Activated CD8-positive, alpha-beta T cell treated with anti-CD3 and anti-CD28 coated beads for 36 hours (primary cell): ENCODE measurements at places on chromosomes 11 and 22. TPM values are rescaled to one million over a fixed set of nuclear protein-coding genes. Genes with fewer than 3 reads are reported as not detected.

DNA sequence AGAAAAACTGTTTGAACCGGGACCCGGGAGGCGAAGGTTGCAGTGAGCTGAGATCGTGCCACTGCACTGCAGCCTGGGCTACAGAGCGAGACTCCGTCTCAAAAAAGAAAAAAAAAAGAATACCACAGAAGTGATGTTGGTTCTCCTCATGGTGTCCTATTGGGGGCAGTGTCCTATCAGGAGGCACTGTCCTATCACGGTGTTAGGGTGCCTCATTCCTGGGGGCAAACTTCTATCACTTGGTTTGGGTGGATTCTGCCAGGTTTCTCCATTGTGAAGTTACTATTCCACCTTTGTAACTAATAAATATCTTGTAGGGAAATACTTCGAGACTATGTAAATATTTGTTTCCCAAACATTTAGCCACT is 19.6 kb downstream of the PRR14L start:
- no peaks in the 10 kb centered on the region for H3K27me3 ChIP-seq
- H3K27ac ChIP-seq: no peak overlapping the region
- H3K4me1 ChIP-seq: peaks cover 25% of the 10 kb centered on the region
- H3K4me3 ChIP-seq: no peak overlapping the region

DNA sequence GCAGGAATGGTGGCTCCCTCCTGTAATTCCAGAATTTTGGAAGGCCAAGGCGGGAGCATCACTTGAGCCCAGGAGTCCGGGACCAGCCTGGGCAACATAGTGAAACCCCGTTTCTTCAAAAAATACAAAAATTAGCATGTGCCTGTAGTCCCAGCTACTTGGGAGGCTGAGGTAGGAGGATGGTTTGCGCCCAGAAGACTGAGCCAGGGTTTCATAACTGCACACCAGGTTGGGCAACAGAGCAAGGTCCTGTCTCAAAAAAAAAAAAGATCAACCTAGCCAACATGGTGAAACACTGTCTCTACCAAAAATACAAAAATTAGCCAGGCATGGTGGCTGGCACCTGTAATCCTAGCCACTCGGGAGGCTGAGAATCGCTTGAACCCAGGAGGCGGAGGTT is 6.4 kb downstream of the A4GALT start:
- H3K36me3 ChIP-seq: no peaks in the 10 kb centered on the region
- H3K27ac ChIP-seq: no peak overlapping the region
- no peak for DNase-seq
- peaks cover 3% of the 10 kb centered on the region for H3K4me1 ChIP-seq
- no peak overlapping the region for H3K4me3 ChIP-seq

DNA sequence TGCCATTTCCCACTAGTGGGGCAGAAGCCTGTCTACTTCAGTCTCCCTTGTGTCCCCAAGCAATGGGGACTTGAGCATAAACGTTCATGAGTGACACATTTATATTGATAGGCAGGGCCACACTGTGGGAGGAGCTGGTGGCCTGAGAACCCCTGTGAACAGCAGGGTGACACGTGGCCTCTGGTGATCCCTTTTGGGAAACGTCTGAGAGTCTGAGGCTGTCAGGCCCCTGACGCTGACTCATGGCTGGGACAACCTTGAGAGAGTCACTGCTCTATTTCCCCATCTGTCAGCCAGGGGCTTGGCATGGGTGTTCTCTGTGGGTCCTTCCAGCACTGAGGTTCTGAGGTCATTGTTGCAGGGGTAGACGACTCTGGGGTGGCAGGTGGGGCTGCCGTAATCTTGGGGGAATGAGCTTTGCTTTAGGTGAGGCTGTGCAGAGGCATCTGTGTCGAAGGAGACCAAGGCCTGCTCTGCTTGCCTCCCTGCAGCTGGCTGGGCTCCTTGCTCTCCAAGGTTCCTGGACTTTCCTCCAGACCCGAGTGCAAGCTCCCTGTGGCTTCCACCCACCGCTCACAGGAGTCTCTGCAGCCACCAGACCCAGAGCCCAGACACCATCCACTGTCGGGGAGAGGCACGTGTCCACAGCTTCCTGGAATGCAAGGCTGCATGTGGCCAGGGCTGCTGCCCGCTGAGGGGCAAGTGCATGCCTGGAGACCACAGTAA is 54.7 kb downstream of the SMIM38 start:
- no peak overlapping the region for H3K4me3 ChIP-seq
- H3K4me1 ChIP-seq: peaks cover 23% of the 10 kb centered on the region
- H3K27ac ChIP-seq: no peak overlapping the region
- peak; percentile 58 for DNase-seq
- H3K27me3 ChIP-seq: peaks cover 21% of the 10 kb centered on the region

The CDC42EP2 gene
- total RNA-seq: not detected

The KREMEN1 gene
- 0.43 TPM for total RNA-seq

DNA sequence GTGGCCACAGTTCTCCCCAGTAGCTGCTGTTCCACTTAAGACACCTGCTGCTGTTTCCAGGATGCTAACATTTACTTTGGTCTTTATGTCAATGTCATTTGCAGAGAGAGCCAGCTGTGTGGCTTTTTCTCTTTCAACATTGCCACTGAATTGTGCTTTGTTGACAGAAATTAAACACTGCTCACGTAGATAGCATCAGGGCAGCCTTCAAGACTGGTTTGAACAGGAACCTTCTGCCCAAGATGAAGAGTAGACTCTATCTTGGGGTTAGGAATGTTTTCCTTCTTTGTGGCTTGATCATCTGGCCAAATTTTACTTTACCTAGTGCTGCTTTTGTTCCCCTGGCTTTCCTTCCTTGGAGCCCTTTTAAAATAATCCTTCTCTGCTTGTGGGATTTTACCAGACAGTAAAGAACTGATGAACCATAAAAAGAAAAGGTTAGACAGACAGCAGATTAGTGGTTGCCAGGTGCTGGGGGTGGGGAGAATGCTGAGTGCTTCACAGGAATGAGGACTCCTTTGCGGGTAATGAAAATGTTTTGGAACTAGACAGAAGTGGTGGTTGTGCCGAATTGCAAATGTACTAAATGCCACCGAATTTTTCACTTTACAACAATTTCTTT is 22.7 kb upstream of the XBP1 start:
- no peaks in the 10 kb centered on the region for H3K27me3 ChIP-seq
- H3K4me1 ChIP-seq: peaks cover 37% of the 10 kb centered on the region
- peak overlapping the region; percentile 12 for H3K27ac ChIP-seq
- H3K4me3 ChIP-seq: no peak overlapping the region

GRCh38 chr11:108703916-108704315 is 39.0 kb downstream of the DDX10 start:
- H3K27me3 ChIP-seq: no peaks in the 10 kb centered on the region
- H3K27ac ChIP-seq: no peak overlapping the region
- peaks cover 63% of the 10 kb centered on the region for H3K36me3 ChIP-seq

- DNase-seq: no peak
- H3K4me3 ChIP-seq: no peak overlapping the region
- H3K4me1 ChIP-seq: no peaks in the 10 kb centered on the region
- no peak overlapping the region for H3K27ac ChIP-seq
- H3K36me3 ChIP-seq: no peaks in the 10 kb centered on the region
- no peaks in the 10 kb centered on the region for H3K27me3 ChIP-seq
Observed at GRCh38 chr22:32354360-32355351, 3.0 kb upstream of the RFPL3 start.

The VSIG10L2 gene
- not detected for total RNA-seq

GRCh38 chr22:39204216-39204615 is 40.6 kb downstream of the PDGFB start:
- no peak for DNase-seq
- no peaks in the 10 kb centered on the region for H3K27me3 ChIP-seq
- H3K27ac ChIP-seq: no peak overlapping the region
- H3K4me1 ChIP-seq: peaks cover 10% of the 10 kb centered on the region
- H3K36me3 ChIP-seq: no peaks in the 10 kb centered on the region

DNA sequence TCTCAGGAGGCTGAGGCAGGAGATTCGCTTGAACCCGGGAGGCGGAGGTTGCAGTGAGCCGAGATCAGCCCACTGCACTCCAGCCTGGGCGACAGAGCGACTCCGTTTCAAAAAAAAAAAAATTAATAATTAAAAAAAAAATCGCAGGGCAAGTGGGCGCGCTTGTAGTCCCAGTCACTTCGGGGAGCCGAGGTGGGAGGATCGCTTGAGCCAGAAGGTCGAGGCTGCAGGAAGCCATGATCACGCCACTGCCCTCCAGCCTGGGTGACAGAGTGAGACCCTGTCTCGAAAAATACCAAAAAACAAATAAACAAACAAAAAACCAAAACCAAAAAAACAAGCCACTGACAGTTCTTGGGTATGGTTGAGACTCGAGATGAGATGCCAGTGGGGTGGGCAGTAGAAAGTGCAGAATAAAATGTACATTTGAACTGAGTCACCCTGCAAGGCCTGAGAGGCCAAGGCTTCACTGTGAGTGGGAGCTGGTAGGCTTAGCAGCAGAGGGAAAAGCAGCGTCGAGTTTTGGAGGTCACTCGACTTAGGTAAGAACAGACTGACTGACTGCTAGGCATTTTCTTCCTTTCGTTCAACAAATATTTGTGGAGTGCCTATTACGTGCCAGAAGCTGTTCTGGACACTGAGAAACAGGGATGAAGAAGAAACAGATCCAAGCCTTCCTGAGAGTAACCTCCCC is 635 bp upstream of the LDHA start:
- peaks cover 40% of the 10 kb centered on the region for H3K36me3 ChIP-seq
- H3K27ac ChIP-seq: peak overlapping the region; percentile 98
- peak overlapping the region; percentile 95 for H3K4me3 ChIP-seq
- H3K27me3 ChIP-seq: no peaks in the 10 kb centered on the region

The CLDN25 gene
- total RNA-seq: not detected

The SEZ6L gene
- total RNA-seq: not detected

GRCh38 chr11:105937331-105937730 is 84.7 kb downstream of the MSANTD4 start:
- H3K36me3 ChIP-seq: no peaks in the 10 kb centered on the region
- H3K4me1 ChIP-seq: no peaks in the 10 kb centered on the region
- H3K4me3 ChIP-seq: no peak overlapping the region
- no peaks in the 10 kb centered on the region for H3K27me3 ChIP-seq
- no peak overlapping the region for H3K27ac ChIP-seq
- no peak for DNase-seq

DNA sequence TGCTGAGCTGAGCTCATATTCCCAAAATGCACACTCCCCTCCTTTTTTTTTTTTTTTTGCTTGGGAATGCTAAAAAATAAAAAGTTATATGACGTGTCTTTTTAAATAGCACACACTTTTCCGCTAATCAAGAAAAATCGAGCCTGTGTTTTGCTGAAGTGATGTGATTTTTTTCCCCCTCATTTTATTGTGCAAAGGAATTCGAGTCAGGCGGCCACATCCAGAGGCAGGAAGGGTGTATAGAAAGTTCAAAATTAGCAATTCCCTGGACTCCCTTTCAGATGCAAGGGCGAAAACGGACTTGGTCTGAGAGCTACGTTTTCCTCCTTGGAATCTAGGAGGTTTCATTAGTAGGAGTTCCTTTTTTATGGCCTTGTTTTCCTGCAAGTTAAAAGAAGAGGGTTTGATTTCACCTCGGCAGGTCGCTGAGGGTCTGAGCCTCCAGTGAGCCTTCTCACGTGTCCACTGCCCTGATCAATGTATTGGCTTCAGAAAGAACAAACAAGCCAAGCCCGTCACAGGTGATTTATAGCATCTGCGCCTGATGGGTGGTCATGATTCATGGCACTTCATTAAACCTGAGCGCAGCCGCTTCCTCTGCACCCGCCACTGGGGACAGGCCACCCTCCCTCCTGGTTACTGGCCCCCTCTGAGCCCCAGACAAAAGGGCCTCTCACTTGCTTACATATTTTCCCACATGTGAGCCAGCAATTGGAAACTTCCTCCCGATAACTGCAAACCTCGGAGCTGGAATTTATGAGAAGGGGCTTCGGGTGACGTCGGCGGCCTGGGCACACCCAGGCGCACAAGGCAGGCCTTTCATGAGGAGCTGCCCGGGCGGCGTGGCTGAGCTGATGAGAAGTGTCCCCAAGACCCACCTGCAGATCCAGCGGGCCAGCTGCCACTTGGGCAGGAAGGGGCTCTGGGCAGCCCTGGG is 64.4 kb upstream of the LINC01488 start:
- no peak overlapping the region for H3K4me3 ChIP-seq
- no peaks in the 10 kb centered on the region for H3K4me1 ChIP-seq
- H3K27me3 ChIP-seq: peaks cover 4% of the 10 kb centered on the region

DNA sequence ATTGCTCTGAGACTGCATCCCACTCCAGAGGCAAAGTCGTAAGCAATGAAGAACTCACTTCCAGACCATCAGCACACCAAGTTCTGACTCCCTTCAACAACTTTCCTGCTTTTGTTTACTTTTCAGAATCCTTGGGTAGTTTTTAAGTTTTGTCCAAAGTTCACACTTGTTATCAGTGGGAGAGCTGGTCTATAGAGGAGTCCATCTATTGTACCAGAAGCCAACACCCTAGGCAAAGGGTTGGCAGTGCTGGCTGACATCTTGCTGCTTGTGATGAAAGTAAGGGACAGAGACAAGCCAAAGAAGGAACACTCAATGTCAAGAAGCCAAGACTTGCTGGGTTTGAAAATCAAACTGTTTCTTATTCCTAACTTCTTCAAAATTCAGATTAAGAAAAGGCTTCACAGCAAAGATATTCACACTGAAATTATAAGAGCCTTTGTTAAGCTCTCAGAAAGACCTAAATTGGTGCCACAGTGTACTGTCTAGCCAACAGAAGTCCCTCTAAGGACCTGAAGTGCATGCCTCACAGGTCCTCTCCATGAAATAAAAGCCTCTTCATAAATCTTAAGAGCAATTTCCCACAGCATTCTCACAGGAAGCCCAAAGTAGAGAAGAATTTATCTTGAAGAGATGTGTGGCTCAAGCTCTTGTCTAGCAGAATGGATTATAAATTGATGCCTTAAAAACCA is 21.5 kb upstream of the LINC01488 start:
- no peak overlapping the region for H3K4me3 ChIP-seq
- H3K36me3 ChIP-seq: no peaks in the 10 kb centered on the region
- H3K27ac ChIP-seq: no peak overlapping the region
- peaks cover 5% of the 10 kb centered on the region for H3K27me3 ChIP-seq

- no peaks in the 10 kb centered on the region for H3K27me3 ChIP-seq
- H3K4me3 ChIP-seq: no peak overlapping the region
- peaks cover 8% of the 10 kb centered on the region for H3K4me1 ChIP-seq
- no peak overlapping the region for H3K27ac ChIP-seq
Observed at GRCh38 chr11:47354913-47355282, 2.4 kb upstream of the MYBPC3 start.

- H3K36me3 ChIP-seq: no peaks in the 10 kb centered on the region
- H3K4me1 ChIP-seq: no peaks in the 10 kb centered on the region
- DNase-seq: no peak
- H3K27me3 ChIP-seq: peaks cover 2% of the 10 kb centered on the region
Observed at GRCh38 chr22:28230671-28231070, 311.6 kb upstream of the PITPNB start.

The HTR3B gene
- total RNA-seq: not detected

The PATE2 gene
- not detected for total RNA-seq

- H3K27me3 ChIP-seq: no peaks in the 10 kb centered on the region
- peaks cover 65% of the 10 kb centered on the region for H3K36me3 ChIP-seq
- DNase-seq: no peak
- peaks cover 12% of the 10 kb centered on the region for H3K4me1 ChIP-seq
Observed at GRCh38 chr22:24061124-24061684, 50.1 kb downstream of the CABIN1 start.
